A549 treated with Mapracorat at 1 μM for 4 hours (cell line): ENCODE measurements at places on chromosomes 2 and 18. TPM values are rescaled to one million over a fixed set of nuclear protein-coding genes. Genes with fewer than 3 reads are reported as not detected.

ACTR3 gene
- total RNA-seq, result 213 to 265 TPM (median 246 TPM) in 5 replicates

HOXD10 gene
- total RNA-seq, result 4.4 to 6.4 TPM (median 5.4 TPM) in 5 replicates

LYPD6 gene
- total RNA-seq, result 0.05 to 0.11 TPM (median 0.08 TPM) in 5 replicates

CCBE1 gene
- 7.3 to 16.3 TPM (median 13.3 TPM) in 5 replicates for total RNA-seq

RRM2 gene
- 190 to 245 TPM (median 220 TPM) in 5 replicates for total RNA-seq

FOSL2 gene
- 57.1 to 78.1 TPM (median 67.6 TPM) in 5 replicates for total RNA-seq

XPO1 gene
- 99.3 to 129 TPM (median 124 TPM) in 5 replicates for total RNA-seq

C2orf15 gene
- total RNA-seq, result 0.43 to 1.0 TPM (median 0.81 TPM) in 5 replicates
